CD4-positive, alpha-beta T cell treated with Interleukin-21 for 1 hour (primary cell): ENCODE measurements at places on chromosomes 5 and 9.

DNA sequence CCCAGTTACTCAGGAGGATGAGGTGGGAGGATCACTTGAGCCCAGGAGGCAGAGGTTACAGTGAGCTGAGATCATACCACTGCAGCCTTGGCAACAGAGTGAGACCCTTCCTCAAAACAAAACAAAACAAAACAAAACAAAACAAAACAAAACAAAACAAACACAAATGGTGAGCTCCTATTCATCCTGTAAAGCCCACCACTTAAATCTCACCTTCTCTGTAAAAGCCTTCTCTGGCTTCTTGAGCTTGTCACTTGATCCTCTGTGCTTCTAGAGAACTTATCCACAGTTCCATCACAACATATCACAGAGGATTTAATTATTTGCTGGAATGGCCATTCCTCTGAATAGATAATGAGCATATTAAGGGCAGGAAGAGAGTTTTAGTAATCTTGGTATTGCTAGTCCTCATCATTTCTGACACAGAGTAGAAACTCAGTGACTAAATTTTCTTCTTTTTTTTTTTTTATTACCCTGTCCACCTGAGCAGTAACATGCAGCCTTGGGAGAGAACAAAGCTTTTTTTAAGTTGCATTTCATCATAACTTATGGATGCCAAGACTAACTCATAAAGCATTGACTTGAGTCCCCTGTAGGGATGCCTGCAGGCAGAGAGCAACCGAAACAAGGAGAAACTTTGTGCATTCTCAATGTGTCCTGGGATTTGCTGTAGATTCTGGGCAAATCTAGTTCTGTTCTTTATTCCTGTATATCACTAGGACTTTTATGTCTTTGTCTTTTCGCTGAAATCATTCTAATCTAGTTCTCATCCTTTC, 13.0 kb upstream of the HSPA9 start:
- DNase-seq: no peak

DNA sequence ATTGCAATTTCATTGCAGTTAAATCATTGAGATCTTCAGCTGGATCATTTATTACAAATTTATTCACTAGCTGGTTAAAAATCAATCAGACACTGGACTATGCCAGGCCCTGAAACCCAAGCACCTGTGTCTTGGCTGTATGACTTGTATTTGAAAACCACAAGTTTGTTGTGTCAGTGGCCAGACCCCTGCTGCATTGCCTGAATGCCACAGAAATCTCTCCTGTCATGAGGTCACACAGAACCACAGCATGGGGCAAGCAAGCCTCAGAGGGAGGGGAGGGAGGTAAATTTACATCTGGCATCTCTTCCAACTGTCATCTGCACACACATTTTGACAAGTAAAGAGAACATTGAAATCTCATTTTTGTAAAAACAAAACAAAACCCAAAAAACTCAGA, 90.0 kb downstream of the ARRDC3 start:
- no peak for DNase-seq

DNA sequence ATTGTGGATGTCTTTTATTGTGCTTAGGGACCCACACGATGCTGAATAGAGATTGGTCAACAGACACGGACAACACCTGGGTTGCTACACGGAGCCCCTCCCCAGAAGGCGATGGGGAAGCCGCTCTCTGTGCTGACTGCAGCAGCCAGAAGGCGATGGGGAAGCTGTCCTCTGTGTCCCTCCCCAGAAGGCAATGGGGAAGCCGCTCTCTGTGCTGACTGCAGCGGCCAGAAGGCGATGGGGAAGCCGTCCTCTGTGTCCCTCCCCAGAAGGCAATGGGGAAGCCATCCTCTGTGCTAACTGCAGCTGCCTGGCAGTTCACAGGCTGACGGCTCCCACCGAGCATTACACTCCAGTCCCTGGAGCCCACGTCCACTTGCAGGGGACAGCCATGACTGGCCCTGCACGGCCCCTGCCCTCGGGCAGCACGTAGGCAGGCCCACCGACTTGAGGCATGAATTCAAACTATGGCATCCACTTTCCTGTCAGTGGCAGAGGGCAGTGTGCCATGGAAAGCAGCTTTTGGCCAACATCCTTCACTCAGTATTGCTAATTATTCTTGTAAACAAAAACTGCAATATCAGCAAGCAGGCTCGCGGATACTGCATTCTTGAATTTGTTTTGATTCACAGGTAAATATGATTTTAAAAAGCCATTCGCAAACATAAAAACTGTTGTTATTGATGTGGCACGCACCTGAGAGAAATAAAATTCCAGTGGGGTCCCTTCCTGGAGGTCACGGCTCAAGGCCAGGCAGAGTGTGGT, 48.1 kb upstream of the CLPTM1L start:
- DNase-seq: no peak

DNA sequence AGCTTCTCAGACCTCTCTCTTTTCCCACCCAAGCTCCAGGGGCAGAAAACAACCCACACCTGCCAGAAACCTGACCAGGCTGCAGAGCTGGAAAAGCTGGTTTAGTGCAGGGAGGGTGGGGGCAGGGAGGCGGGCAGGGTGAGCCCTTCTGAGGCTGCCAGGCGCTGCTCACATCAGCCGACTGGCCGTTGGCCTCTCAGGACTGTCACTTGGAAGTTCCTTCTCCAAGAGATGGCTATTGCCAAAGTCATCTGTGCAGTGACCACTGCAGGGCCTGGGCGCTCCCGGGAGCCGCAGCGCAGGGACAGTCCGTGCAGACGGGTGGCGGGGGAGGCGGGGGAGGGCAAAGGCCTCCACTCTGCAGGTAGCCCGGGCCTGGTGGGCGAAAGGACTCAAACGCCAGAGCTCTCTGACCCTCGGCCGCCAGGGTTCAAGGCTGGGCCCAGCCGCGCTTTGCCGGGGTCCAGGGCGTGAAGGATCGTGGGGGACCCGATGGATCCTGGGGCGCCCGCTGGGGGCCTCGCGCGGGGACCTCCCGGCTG, 205.0 kb upstream of the IER5L start:
- no peak for DNase-seq
